ENCODE measurements at places on chromosomes 6 and 20. TPM values are rescaled to one million over a fixed set of nuclear protein-coding genes. Genes with fewer than 3 reads are reported as not detected.
A peak's percentile ranks its signal among the peaks of the same experiment; 100 is the strongest.

DNA sequence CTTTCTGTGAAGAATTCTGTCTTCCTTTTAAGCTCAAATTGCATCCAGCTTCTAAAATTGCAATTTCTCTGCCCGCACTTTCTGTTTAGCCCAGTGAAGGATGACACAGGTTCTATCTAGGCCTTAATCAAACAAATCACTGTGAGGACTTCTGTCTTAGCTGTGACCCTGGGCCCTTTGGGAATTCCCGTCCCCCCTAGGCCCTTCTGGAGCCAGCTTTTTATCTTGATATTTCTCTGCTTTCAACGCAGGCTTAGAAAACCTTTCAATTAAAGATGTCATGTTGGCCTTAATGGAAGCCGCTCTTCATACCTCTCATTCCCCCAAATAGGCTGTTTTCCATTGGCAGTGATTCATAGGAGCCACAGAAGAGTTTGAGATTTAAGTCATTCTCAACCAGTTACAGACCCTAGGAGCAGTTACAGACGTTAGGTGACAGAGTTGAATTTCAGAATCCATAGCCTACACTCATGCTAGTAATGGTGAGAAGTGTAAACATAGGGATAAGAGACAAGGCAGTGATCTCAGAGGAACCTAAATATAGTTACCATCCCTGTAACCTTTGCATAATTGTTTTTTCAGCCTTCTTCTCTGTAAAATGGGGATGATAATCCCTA is 74.8 kb upstream of the FLRT3 start:
- DNase-seq: no peak
- H3K4me1 ChIP-seq: peaks cover 3% of the 10 kb centered on the region
- no peaks in the 10 kb centered on the region for H3K36me3 ChIP-seq
- no peak overlapping the region for H3K27ac ChIP-seq
- no peak overlapping the region for H3K4me3 ChIP-seq

DNA sequence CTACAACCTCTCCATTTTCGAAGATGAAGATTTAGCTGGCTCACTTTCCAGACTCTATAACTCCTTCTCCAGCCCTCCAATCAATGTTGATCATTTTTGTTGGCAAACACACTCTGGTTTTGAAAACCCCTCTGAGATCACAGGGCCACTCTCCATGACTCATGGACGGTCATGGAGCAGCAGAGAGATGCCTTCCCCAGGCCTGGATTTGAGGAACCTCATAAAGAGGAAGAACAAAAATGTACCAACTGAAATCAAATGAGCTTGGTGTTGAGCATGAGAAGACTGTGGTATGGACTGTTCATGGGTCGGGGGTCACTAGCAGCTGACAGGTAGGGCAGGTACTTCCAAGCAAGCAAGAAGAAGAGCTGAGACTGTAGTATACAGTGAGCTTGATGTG is 112.8 kb upstream of the INSM1 start:
- H3K4me1 ChIP-seq: no peaks in the 10 kb centered on the region
- no peak overlapping the region for H3K4me3 ChIP-seq
- H3K27ac ChIP-seq: no peak overlapping the region
- no peaks in the 10 kb centered on the region for H3K27me3 ChIP-seq

DNA sequence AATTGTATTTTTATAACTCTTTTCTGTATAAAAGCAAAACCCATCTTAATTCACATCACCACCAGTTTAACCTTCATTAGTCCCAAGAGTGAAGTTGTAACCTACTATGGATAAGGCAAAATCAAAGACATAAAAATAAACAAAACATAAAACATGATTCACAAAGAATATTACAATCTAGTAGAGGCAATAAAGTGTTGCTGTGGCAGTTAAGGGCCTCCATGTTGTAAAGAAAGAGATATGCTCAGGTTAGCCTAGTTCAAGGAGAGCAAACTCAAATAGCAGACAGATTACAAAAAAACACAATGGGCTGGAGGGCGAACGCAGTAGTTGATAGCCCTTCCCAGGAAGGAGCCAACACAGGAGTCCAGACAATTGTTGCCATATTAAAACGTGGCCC is 13.4 kb downstream of the LGSN start:
- H3K36me3 ChIP-seq: no peaks in the 10 kb centered on the region
- H3K4me1 ChIP-seq: no peaks in the 10 kb centered on the region
- H3K4me3 ChIP-seq: no peak overlapping the region
- DNase-seq: no peak
- H3K27ac ChIP-seq: no peak overlapping the region

- H3K4me1 ChIP-seq: peaks cover 89% of the 10 kb centered on the region
- no peaks in the 10 kb centered on the region for H3K27me3 ChIP-seq
- peak overlapping the region; percentile 99 for H3K27ac ChIP-seq
- DNase-seq: peak; percentile 93
- H3K36me3 ChIP-seq: no peaks in the 10 kb centered on the region
These were observed 83.0 kb upstream of the GATA5 start for GRCh38 chr20:62558779-62559178.

The SLC23A2 gene
- total RNA-seq: 3.6 TPM

The TBXT gene
- total RNA-seq: not detected

The SPATA25 gene
- 0.71 TPM for total RNA-seq

The TFAP2A gene
- not detected for total RNA-seq

All from gastrocnemius medialis (tissue), 4 donors.